DMS153 (cell line): ENCODE measurements at places on chromosomes 5 and 9.

GRCh38 chr5:151805414-151806223 is 33.9 kb downstream of the G3BP1 start:
- DNase-seq, result no peak

DNA sequence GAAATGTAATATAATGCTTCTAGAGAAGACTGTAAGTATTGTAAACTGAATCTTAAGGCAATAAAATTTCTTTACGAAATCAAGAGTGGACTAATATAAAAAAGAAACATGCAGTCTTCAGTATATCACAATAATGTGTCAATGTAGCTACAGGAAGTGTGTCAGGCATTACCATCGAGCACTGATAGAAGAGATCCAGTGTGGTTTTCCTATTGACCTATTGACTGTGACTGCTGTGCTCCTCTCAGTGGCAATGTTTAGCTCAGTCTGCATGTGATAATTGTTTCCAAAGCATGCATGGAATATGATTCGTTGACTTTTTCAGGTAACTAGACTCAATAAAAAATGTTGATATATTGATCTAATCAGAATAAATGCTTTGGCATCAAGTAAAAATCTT is 20.3 kb upstream of the PCSK1 start:
- DNase-seq, result no peak

- peak; percentile 64 for DNase-seq
These were observed at the start of gene LURAP1L for GRCh38 chr9:12774861-12775678. Gene LURAP1L (plus strand): TSS chr9:12775020. CDS start chr9:12775716, 696 bp downstream.

DNA sequence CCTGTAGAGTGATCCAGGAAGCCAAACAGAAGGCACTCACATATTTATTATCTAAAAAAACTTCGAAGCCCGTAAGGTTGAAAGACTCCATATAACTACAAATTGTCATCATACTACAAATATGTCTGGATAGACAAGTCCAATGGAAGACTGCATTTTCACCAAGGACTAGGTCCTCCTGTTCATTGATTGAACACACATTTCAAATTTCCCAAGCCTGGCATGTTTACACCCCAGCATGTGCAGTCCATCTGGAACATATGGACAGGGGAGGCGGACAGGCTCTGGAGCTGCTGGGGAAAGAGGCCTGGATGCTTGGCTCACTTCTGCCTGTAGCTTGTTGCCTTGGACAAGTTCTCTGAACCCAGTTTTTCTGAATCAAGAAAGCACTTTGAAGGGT is 378.7 kb downstream of the ENC1 start:
- no peak for DNase-seq

- no peak for DNase-seq
These were observed 235.9 kb downstream of the EPB41L4A start for GRCh38 chr5:112183103-112183711.

- no peak for DNase-seq
These were observed 978 bp upstream of the BRD3OS start for GRCh38 chr9:134024214-134024792.

GRCh38 chr5:132275367-132276220 is 18.1 kb downstream of the PDLIM4 start:
- no peak for DNase-seq

DNA sequence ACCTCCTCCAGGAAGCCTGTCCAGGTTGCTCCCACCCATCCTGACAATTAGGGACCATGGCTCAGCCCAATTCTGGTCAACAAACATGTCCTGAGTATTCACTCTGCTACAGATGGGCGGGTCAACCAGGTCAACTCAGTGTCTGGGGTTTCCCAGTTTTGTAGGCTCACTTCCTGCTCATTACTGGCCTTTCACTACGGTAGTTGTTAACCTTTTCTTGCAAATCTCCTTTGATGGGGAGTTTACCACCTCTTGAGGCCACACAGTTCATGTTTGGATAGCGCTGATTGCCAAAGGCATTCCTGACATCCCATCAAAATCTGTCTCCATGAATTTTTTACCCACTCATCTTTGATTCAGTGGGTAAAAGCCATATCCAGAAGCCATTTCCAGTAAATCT is 13.8 kb downstream of the TMEM8B start:
- no peak for DNase-seq

DNA sequence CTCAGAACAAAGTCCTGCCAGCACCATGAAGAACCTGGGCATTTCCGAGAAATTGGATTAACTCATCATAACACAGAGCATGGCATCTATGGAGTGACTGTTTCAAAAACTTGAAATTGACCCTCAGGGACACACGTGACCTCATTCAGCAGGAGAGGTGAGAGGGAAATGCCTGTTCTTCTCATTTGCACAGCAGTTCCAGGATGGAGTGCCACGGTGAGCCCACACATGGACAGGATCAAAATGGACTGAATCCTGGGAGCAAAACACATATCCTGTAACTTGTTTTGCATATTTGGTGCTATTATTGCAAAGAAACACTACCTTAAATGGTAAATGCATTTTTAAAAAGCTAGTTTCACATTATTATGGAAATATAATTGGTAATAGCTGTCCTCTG is 256.1 kb upstream of the IRX2 start:
- no peak for DNase-seq

DNA sequence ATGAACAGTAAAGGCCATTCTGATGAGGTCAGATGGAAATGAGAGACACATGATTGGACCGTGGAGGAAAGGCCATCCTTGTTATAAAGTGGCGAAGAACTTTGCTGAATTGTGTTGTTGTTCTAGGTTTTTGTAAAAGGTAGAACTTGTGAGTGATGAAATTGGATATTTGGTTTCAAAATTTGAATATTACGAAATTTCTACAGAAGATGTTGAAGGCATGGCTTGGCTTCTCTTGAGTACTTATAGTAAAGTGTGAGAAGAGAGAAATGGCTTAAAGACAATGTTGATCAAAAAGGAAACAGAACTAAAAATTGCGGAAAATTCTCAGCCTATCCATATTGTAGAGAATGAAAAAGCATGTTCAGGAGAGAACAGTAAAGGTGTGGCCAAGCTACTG is 166.6 kb upstream of the S1PR3 start:
- DNase-seq, result no peak

- no peak for DNase-seq
These were observed 58.8 kb downstream of the MARCHF3 start for GRCh38 chr5:126971455-126972031.
